ENCODE measurements at places on chromosomes 13 and 19.

- no peak for DNase-seq
These were observed 5.3 kb upstream of the PSG7 start for GRCh38 chr19:42942187-42942789.

DNA sequence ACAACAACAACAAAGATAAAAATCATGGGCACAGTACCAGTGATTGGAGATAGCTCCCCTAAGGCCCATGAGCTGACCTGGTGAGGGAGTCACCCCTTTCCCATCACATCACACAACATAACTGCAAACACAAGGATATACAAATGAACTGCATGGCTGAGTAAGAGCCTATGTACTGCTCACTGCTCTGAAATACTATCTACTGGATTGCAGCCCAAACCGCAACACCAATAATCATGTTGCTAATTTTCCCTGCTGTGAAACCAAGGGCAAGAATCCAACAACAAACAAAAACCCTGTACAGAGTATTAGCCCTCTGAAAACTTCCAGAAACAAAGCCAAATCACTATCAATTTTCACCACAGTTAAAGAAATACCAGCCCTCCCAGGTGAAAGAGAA is 1893.2 kb downstream of the PCDH9 start:
- no peak for DNase-seq

DNA sequence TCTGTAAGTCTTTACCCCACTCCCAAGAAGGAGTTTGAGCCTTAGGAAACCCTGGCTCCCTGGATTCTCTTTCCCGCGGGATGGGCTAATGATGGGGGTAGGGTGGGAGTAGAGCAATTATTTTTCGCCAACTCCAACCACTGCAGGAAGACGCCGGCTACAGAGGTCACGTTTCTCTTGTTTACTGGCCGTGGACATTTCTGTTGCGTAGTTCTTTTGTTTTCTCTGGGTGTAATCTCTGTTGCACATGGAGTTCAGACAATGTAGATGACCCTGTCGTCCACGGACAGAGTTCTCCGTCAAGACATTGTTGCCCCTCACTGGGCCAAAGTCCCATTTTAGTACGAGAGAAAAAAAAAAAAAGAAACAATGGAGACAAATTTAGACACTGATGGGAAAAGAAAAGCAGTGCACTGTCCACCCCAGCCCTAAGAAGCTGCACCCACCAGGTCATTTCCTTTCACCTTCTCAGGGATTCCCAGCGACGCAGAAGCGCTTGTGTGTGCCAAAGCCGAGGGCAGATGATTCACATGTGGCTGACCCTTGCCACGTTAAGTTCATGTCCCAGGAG is 133.9 kb upstream of the ARGLU1 start:
- DNase-seq, result no peak

DNA sequence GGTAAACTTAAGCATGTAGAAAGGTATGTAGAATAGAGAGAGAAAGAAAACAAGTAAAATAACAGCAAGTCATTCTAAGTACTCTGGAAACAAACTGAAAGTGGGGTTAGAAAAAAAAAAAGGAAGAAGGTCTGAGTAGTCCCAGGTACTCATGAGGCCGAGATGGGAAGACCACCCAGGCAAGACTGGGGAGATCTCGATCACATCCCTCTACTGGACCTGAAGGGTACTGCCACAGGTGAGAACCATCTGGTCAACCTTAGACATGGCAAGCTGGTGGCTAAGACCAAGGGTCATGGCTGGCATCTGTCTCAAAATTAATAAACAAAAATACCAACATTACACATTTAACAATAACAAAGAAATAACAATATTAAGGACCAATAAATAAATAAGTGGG is 36.3 kb upstream of the ZNF724 start:
- DNase-seq, result no peak

GRCh38 chr19:42370626-42371175 is 19.4 kb downstream of the CNFN start:
- no peak for DNase-seq

DNA sequence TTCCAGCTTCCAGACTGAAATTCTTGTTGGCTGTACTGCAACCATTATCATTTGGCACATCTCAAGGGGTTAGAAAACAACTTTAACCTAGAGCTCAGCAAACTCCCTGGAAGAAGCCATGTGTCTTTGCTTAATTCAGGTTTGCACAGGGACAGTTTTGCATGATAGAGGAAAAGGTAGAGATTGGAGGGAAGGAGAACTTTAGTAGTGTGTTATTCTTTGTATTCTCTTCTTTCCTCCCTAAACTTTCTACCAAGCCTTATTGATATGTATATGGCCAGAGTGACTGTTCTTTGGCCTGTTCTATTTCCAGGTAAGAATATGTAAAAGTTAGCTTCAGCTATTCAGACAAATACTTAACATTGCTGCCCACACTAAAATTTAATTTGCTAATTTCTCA is 53.1 kb downstream of the UGGT2 start:
- DNase-seq, result no peak

- DNase-seq, result no peak
These were observed 255.4 kb downstream of the COG6 start for GRCh38 chr13:39910833-39911232.

- DNase-seq, result peak; percentile 58
These were observed 2.0 kb upstream of the ZIC2 start for GRCh38 chr13:99979453-99980200.

GRCh38 chr13:112042496-112042895 is 24.5 kb upstream of the SOX1 start:
- no peak for DNase-seq

- no peak for DNase-seq
These were observed 47.6 kb downstream of the N4BP2L2 start for GRCh38 chr13:32491028-32491427.

DNA sequence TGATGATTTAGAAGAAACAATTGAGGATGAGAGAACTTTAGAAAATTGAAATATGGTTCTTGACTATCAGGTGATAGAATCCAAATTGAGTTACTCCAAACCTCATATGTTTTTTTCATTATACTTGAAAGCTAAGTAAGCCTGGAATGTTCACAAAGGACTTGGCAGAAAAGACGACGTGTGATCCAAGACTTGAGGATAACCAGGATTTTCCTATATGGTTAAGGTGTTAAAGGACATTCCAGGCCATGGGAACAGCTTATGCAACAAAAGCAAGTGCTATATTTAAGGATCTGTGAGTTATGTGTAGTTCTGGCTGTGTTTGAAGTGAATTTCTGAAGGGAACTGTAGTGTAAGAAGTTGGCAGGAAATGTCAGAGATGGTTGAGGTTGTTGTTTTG is 52.5 kb downstream of the SLITRK1 start:
- no peak for DNase-seq

- no peak for DNase-seq
These were observed 3.1 kb downstream of the TNFSF9 start for GRCh38 chr19:6533746-6534418.

GRCh38 chr19:19405971-19406877 is 749 bp downstream of the GATAD2A start:
- DNase-seq, result peak; percentile 76

DNA sequence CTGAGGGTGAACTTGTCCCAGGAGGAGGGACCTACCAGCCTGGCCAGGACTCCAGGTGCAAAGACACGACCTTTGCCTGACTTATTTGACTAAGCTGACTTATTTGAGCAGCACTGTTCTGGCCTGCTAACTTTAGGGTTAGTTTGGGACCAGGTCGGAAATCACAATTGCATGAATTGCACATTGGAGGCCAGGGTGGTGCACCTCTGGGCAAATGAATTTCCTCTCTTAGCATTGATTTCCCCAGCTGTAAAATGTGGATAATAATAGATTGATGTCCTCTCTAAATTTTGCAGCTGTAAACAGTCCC is 1.4 kb upstream of the BST2 start:
- no peak for DNase-seq

All from sciatic nerve (tissue), 2 donors.